Activated naive CD8-positive, alpha-beta T cell treated with anti-CD3 and anti-CD28 coated beads, Interleukin-2, amount 50 U/mL, for 24 hours (primary cell): ENCODE measurements at places on chromosomes 12 and 14.

DNA sequence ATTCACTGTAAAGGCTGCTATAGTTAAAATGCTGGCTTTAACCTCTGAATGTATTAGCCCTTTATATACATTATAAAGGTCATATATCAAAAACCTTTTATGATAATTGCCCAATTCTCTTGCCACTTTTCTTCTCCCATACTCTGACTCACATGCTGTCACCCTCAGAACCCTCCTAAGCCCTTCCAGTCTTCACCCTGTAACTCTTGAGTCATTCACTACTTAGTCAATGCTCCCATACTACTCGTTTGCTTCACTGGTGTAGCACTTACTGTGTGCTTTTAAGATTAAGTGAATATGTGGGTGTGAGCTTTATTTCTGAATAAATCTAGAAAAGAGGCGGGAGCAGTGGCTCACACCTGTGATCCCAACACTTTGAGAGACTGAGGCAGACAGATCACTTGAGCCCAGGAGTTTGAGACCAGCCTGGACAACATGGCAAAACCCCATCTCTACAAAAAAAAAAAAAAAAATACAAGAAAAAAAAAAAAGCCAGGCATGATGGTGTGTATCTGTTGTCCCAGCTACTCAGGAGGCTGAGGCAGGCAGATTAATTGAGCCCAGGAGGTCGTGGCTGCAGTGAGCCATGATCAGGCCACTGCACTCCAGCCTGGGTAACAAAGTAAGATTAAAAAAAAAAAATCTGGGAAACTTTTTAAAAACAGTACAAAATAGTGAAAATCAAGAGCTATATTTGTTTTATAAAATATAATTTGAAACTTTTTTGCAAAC is 37.6 kb downstream of the SPATA7 start:
- H3K4me3 ChIP-seq, result no peak overlapping the region
- no peak overlapping the region for H3K27ac ChIP-seq
- no peak for DNase-seq

GRCh38 chr14:67987606-67988005 is 168.0 kb downstream of the RAD51B start:
- no peaks in the 10 kb centered on the region for H3K4me1 ChIP-seq
- no peak for DNase-seq
- H3K27me3 ChIP-seq, result no peaks in the 10 kb centered on the region
- H3K36me3 ChIP-seq, result no peaks in the 10 kb centered on the region
- H3K27ac ChIP-seq, result no peak overlapping the region

DNA sequence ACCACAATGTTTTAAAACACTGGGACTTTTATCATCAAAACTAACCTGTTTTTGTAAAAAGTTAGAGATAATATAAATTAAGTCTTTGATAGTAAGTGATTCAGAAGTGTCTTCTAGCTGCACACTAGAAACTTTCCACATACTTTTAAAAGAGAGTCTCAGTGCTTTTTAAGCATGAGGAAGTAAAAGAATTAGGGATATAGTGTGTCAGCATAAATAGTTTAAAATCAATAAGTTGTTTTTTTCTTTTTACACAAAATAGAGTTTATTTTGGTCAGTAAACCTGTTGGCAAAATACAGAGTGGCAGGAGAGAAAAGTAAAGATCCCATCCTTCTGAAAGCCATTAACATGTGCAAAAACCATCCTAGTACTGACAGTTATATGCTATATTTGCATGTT is 1.7 kb downstream of the DNM1L start:
- H3K27ac ChIP-seq, result no peak overlapping the region
- H3K27me3 ChIP-seq, result no peaks in the 10 kb centered on the region
- peaks cover 35% of the 10 kb centered on the region for H3K4me1 ChIP-seq
- no peak for DNase-seq
- H3K36me3 ChIP-seq, result peaks cover 15% of the 10 kb centered on the region

DNA sequence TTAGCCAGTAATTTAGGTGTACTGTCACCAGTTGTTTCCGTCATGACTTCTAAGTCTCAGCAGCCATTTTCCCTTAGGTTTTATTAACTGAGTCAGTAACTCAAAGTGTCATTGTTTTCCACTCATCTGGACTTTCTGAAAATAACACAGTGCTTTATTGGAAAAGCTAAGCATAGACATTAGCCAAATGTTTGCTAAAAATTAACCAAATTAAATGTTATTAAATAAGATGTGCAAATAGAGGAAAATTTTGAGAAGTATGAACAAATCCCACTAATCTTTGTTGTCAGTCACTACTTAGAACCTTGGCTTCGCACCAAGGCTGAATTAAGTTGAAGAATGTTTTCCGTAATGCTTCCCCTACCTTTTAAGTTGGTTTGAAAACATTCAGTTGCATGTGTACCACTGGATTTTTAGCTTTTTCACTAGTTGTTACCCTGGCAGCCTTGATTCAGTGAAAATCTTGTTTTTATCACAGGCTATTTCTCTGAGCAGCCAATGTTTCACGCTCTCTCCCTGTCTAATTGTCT is 43.0 kb downstream of the BORCS5 start:
- H3K36me3 ChIP-seq, result peaks cover 35% of the 10 kb centered on the region
- peak overlapping the region; percentile 77 for H3K27ac ChIP-seq
- peaks cover 43% of the 10 kb centered on the region for H3K4me1 ChIP-seq

DNA sequence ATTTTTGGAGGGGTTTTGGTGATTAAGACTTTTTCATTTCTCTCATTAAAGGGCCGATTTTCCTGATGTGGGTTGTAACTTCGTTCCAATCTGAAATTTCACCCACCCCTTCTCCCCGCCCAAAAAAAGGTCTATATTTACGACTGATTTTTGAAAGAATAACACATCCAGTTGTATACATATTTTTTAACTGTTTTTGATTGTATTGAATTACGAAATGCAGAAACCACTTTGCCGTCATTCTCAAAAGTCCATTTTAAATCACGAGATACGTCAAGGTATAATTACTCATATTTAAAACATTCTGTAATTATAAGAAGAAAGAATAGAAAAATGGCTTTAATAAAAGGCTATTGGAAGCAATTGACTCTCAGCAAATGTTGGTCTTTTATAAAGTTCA is 520.7 kb downstream of the MED13L start:
- H3K4me3 ChIP-seq, result no peak overlapping the region
- H3K27me3 ChIP-seq, result peaks cover 16% of the 10 kb centered on the region
- H3K4me1 ChIP-seq, result no peaks in the 10 kb centered on the region
- H3K36me3 ChIP-seq, result no peaks in the 10 kb centered on the region
- no peak for DNase-seq
